Effector memory CD8-positive, alpha-beta T cell (primary cell): ENCODE measurements at places on chromosomes 3 and 15.

- H3K27ac ChIP-seq: no peak overlapping the region
- no peak overlapping the region for H3K4me3 ChIP-seq
- no peaks in the 10 kb centered on the region for H3K4me1 ChIP-seq
- DNase-seq: no peak
- H3K36me3 ChIP-seq: peaks cover 35% of the 10 kb centered on the region
- no peaks in the 10 kb centered on the region for H3K27me3 ChIP-seq
Measured at GRCh38 chr3:194423317-194423716, 24.3 kb upstream of the GP5 start.

DNA sequence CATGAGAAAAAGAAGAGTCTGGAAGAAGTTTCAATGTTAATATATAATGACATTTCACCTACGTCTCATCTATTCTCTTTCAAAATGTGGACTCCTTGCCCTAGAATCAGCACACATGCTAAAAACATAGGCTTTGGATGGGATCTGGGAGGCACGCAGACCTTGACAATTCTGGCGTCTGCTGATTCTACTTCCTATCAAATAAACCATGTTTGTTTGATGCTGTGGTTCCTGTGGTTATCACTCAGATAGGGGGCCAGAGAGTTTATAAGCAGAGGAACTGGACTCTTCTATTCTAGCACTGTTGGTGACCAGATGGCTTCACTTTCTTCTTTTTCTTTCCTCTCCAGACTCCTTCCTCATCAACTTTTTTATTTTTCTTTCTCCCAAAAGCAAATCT lies 336.8 kb downstream of the DIPK2A start:
- no peak overlapping the region for H3K27ac ChIP-seq
- H3K4me3 ChIP-seq: no peak overlapping the region
- no peaks in the 10 kb centered on the region for H3K36me3 ChIP-seq
- DNase-seq: no peak
- peaks cover 5% of the 10 kb centered on the region for H3K4me1 ChIP-seq

GRCh38 chr3:27540231-27540630 lies 56.0 kb upstream of the SLC4A7 start:
- peaks cover under 1% of the 10 kb centered on the region for H3K36me3 ChIP-seq
- no peak for DNase-seq
- peaks cover under 1% of the 10 kb centered on the region for H3K27me3 ChIP-seq
- H3K4me3 ChIP-seq: no peak overlapping the region
- peaks cover 5% of the 10 kb centered on the region for H3K4me1 ChIP-seq

DNA sequence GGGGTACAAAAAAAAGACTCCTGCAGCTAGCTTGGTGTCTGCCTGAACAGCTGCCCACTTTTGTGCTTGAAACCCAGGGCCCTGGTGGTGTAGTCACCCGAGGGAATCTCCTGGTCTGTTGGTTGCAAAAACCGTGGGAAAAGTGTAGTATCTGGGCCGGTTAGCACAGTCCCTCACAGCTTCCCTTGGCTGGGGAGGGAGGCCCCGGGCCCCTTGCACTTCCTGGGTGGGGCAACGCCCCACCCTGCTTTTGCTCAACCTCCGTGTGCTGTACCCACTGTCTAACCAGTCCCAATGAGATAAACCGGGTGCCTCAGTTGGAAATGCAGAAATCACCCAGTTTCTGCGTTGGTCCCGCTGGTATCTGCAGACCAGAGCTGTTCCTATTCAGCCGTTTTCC lies 211.7 kb upstream of the ZPLD1 start:
- no peak overlapping the region for H3K27ac ChIP-seq
- no peak overlapping the region for H3K4me3 ChIP-seq
- H3K27me3 ChIP-seq: peaks cover 4% of the 10 kb centered on the region

- H3K36me3 ChIP-seq: no peaks in the 10 kb centered on the region
- H3K27me3 ChIP-seq: no peaks in the 10 kb centered on the region
- no peak overlapping the region for H3K27ac ChIP-seq
- DNase-seq: no peak
- H3K4me1 ChIP-seq: no peaks in the 10 kb centered on the region
Measured at GRCh38 chr3:83096-83495, 113.5 kb upstream of the CHL1 start.

DNA sequence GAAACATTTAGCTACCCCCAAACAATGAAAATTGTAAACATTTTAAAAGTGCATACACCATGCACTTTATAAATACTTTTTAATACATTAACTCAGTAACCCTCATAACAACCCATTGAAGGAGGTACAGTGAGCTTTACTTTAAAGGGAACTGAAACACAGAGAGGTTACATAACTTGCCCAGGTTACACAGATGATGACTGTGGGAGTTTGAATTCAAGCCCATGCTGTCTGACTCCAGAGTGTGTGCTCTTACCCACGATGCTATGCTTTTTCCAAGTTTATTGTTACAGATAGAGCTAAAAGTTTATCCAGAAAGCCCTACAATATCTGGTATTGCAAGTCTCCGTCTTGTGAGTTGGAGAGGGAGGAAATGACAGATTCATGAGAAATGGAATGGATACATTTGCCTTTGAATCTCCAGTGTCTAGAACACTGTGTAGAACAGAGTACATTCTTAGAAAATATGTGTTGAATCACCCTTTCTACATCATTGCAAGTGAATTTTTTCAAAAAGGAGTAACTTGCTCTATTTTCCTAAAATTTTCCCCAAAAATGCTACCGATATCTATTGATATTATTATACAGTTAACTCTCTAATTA lies 428.3 kb downstream of the NAALADL2 start:
- no peak for DNase-seq
- H3K36me3 ChIP-seq: no peaks in the 10 kb centered on the region
- no peak overlapping the region for H3K27ac ChIP-seq
- no peak overlapping the region for H3K4me3 ChIP-seq

DNA sequence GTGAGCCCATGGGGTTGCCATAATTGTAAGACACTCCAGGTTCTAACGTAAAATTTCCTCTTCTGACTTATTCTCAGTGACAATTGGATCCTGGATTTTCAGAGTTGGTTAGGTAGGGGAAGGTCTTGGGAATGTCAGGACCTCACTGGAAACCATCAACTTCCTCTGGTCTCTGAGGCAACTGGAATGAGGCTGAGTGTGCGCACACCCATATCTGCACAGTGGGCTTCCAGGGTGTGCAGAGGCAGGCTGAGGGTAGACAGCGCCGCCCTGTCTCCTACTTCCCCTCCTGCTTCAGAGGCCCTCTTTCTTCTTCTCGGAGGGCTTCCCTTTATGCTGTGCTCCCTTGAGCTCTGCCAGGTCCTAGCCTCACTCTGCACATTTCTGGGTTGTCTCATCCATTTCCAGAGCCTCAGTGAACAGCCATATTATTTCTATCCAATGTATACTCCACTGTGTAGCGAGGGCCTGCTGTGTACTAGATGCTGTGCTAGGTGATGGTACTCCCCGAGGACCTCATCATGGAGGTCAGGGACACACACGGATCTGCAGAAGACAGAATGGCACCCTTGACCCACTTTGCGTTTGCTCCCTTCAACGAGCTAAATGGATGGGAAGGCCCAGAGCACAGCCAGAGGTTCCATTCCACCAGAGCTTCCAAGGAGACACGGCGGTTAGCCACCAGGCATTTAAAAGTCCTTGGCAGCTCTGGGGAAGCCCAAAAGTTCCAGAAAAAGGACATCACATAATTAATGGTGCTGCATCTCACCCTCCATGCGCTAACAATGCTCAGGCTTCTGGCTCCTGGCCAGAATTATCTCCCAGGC lies 18.3 kb downstream of the ACAA1 start:
- no peak overlapping the region for H3K4me3 ChIP-seq
- no peaks in the 10 kb centered on the region for H3K27me3 ChIP-seq
- peak overlapping the region; percentile 80 for H3K27ac ChIP-seq
- peaks cover 41% of the 10 kb centered on the region for H3K36me3 ChIP-seq

GRCh38 chr3:67083277-67083676 lies 85.2 kb downstream of the KBTBD8 start:
- peak overlapping the region; percentile 78 for H3K4me3 ChIP-seq
- peaks cover 4% of the 10 kb centered on the region for H3K36me3 ChIP-seq

DNA sequence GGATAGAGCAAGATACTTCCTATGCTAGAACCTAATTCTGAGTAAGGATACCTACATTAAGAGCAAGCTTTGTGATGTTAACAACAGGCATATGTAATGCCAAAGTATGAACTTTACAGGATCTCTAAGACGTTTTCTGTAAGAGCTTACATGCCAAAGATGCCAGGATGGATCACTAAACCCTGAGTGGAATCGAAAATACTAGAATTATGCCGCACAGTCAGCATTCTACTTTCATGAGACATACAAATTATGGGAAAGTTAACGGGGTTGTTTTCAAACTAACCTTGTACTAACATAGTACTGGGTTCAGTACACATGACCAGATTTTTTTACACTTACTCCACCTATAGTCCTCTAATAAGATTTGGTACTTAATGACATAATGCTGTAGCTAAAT lies 55.1 kb downstream of the AAGAB start:
- no peak for DNase-seq
- H3K27ac ChIP-seq: no peak overlapping the region
- H3K4me3 ChIP-seq: no peak overlapping the region
- no peaks in the 10 kb centered on the region for H3K27me3 ChIP-seq
- peaks cover 15% of the 10 kb centered on the region for H3K4me1 ChIP-seq

DNA sequence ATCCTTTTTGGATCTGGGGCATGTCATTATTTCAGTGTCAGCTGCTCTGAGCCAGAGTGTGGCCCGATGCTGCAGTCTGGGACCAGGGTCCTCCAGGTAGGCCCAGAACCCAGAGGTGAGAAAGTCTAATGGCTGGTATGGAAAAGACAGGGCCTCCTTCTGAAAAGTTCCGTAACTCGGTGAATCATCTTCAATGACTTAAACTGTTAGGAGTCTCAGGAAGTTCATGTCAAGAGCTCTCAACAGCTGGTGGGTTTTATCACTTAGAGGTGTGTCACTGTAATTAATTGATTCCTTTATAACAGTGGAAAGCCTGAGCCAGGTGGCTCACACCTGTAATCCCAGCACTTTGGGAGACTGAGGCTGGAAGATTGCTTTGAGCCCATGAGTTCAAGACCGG lies 28.5 kb upstream of the PDE8A start:
- no peaks in the 10 kb centered on the region for H3K36me3 ChIP-seq
- H3K4me1 ChIP-seq: no peaks in the 10 kb centered on the region
- peaks cover 47% of the 10 kb centered on the region for H3K27me3 ChIP-seq
- no peak for DNase-seq

DNA sequence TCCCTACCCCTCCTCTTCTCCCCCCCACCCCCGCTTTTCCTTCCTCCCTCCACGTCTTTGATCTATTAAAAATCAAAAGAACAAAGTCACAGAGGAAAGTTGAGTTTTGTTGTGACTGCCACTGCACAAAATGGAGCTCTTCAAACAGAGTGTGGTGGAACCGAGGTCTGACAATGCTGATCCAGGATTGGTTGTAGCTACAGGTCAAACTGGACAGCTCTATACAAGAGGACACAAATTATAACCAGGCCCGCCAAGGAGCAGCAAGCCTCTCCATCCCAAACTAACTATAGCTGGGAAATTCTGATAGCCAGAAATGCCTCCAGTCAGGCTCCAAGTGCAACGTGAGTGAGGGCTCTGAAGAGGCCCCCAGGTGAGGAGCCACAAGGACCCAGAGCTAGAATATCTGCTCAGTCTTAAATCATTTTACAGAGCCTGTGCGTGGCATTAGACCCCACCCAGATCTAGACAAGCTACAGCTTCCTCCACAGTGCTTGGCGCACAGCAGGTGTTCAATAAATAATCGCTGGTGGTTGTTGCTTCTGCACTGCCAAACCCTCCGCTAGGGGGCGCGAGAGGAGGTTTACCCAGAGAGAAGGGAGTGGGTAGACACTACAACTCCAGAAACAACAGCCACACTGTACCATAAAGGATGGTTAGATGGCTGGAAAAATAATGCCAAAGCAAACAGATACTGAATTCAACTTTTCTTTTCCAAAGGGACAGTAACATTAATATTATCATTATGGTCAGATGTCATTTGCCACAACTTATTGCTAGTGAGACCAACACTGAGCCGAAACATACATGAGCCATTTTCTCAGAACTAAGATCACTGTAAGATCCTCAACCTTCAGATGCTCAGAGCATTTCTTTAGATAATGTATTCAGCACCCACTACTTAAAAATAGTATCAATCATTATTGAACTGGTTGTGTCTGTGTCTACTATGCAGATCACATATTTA lies 44.6 kb downstream of the ZIC4 start:
- H3K4me1 ChIP-seq: no peaks in the 10 kb centered on the region
- no peak for DNase-seq
- H3K27ac ChIP-seq: no peak overlapping the region
- peaks cover 3% of the 10 kb centered on the region for H3K36me3 ChIP-seq
- H3K4me3 ChIP-seq: no peak overlapping the region

GRCh38 chr3:64974401-64974800 lies 286.6 kb upstream of the ADAMTS9 start:
- no peak overlapping the region for H3K27ac ChIP-seq
- no peak for DNase-seq
- no peaks in the 10 kb centered on the region for H3K36me3 ChIP-seq
- H3K4me3 ChIP-seq: no peak overlapping the region

- H3K27ac ChIP-seq: peak overlapping the region; percentile 83
- H3K4me3 ChIP-seq: no peak overlapping the region
- DNase-seq: no peak
- peaks cover 29% of the 10 kb centered on the region for H3K36me3 ChIP-seq
Measured at GRCh38 chr3:113783980-113784379, 37.1 kb downstream of the ATP6V1A start.

- peak overlapping the region; percentile 67 for H3K27ac ChIP-seq
- no peak overlapping the region for H3K4me3 ChIP-seq
- DNase-seq: peak; percentile 82
- no peaks in the 10 kb centered on the region for H3K27me3 ChIP-seq
- H3K36me3 ChIP-seq: peaks cover 44% of the 10 kb centered on the region
- H3K4me1 ChIP-seq: peaks cover 10% of the 10 kb centered on the region
Measured at GRCh38 chr3:128095222-128095703, 28.3 kb downstream of the RUVBL1 start.

DNA sequence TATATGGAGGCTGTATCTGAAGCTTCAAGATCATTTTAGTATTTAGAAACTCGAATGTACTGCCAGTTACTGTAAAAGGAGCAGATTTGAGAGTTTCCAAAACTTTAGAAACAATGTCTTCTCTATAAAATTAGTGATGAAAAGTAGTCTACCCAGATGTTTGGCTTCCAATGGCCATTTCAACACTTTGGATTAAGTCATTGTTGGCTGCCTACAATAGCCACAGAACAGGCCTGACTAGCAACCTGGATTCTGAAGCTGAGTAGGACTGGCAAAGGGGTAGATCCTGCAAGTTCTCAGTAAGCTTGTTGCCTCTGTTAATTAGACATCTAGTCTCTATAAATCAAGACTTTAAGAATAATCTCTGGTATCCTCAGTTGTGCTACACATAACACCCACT lies 239.0 kb upstream of the KCNMB2 start:
- no peak for DNase-seq
- no peaks in the 10 kb centered on the region for H3K4me1 ChIP-seq
- no peak overlapping the region for H3K4me3 ChIP-seq
- H3K36me3 ChIP-seq: no peaks in the 10 kb centered on the region

- no peaks in the 10 kb centered on the region for H3K36me3 ChIP-seq
- no peaks in the 10 kb centered on the region for H3K4me1 ChIP-seq
- no peaks in the 10 kb centered on the region for H3K27me3 ChIP-seq
- H3K4me3 ChIP-seq: no peak overlapping the region
- no peak for DNase-seq
Measured at GRCh38 chr3:174540116-174540908, 318.8 kb upstream of the NAALADL2 start.

DNA sequence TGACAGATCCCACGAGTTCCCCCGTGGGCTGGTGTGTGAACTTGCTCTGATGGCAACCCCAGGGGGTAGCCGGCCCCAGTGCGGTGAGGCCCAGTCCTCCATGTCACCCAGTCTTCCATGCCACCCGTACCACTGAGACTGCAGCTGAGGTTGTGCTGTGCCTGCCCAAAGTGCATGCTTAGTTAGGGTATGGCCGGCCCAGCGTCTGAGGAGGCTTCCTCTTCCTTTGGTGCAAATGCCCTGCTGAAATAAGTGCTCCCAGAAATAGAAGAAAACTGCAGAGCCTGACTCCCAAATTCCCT lies 31.5 kb downstream of the MGLL start:
- H3K27me3 ChIP-seq: peaks cover 38% of the 10 kb centered on the region
- H3K4me1 ChIP-seq: no peaks in the 10 kb centered on the region
- no peak for DNase-seq
- no peak overlapping the region for H3K27ac ChIP-seq
- no peak overlapping the region for H3K4me3 ChIP-seq
